ENCODE measurements at places on chromosomes 5 and 9. TPM values are rescaled to one million over a fixed set of nuclear protein-coding genes. Genes with fewer than 3 reads are reported as not detected.

WNT8A gene
- total RNA-seq = not detected

LCN12 gene
- not detected for total RNA-seq

- DNase-seq = no peak
Measured at GRCh38 chr5:180111273-180112002, 39.9 kb upstream of the RNF130 start.

- no peak for DNase-seq
Measured at GRCh38 chr5:143200781-143201398, 202.6 kb downstream of the NR3C1 start.

DNA sequence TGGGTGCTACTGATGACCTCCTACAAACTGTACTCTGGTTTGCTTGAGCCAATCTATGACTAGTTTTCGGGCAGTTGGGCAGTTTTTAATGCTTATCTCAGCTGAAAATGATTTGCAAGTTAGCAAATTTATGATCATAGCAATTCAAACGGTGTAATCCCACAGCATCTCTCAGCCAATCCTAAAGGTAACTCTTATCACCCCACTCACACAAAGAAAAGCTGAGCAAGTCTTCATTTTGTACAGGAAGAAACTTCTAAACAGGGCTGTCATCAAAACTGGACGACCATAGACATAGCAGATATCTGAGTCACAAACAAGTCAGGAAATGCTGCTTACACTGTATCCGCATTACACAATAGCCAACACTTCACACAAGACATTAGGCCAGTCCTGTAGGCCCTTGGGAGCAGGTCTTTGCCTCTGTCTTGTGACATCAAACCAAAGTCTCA, 2.6 kb upstream of the ENC1 start:
- DNase-seq = no peak

GRCh38 chr9:127694890-127695720, 11.7 kb upstream of the CFAP157 start:
- no peak for DNase-seq

- no peak for DNase-seq
Measured at GRCh38 chr5:160774666-160775315, 77.2 kb downstream of the ATP10B start.

DNA sequence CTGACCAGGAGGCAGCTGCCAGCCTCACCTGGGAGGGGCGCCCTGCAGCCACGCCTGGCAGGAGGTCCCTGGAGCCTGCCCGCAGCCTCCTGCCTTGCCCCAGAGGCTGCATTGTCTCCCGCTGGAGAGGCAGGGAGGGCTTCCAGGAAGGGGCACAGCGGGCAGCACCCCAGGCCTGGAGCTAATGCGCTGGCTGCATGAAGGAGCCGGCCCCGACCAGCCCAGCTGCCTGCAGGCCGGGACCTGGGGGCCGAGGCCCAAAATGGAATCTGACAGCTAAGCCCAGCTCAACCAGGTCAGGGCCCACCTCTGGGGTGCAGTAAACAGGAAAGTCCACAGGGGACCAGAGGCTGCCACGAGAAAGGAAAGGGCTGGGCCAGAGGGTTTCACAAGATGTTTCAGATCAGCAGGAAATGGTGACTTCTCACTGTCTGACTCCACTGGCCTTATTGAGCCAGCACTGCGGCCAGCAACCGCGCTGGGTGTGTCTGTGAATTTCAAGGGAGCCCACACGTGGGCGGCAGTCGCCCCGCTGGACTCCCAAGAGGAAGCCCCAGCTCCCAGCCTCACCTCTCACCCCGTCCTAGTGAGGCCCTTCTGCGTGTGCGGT, 18.6 kb upstream of the NOTCH1 start:
- DNase-seq = no peak
